ENCODE measurements at places on chromosomes 4 and X.

- no peak for DNase-seq
These were observed 58.1 kb downstream of the ADGRG2 start for GRCh38 chrX:19064175-19064574.

GRCh38 chr4:30755346-30755745, 35.2 kb downstream of the PCDH7 start:
- no peak for DNase-seq

DNA sequence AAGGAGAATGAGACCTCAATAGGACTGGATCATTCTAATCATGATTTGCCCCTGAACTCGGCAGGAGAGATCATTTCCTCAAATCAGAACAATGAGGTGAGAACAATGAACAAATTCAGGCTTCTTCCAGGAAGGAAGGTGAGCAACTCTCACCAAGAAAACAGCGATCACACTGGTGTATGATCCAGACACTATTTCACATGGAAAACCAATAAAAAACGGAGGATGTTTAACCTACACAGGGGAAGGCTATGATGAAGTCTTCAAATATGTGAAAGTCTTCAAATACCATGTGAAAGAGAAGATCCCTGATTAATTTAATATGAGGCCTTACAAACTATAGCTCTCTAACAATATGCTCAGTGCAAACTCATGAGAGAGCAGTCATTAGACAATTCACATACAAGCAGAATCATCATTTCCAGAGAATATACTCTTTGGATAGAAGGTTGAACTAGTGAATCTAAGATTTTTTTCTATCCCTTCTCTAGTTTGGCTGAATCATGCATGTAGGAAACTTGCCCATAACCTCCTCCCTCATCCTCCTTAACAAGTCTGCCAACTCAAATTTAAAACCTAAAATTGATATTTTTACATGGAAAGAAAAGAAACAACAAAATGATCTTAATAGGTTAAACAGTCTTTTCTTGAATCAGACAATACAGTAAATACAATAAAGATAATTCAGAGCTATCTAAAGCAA, 122.5 kb downstream of the ADAMTS3 start:
- no peak for DNase-seq

GRCh38 chr4:140688711-140689598, 67.2 kb downstream of the TBC1D9 start:
- DNase-seq: no peak

- peak; percentile 48 for DNase-seq
These were observed 15.8 kb downstream of the BCAP31 start for GRCh38 chrX:153708415-153708814.

DNA sequence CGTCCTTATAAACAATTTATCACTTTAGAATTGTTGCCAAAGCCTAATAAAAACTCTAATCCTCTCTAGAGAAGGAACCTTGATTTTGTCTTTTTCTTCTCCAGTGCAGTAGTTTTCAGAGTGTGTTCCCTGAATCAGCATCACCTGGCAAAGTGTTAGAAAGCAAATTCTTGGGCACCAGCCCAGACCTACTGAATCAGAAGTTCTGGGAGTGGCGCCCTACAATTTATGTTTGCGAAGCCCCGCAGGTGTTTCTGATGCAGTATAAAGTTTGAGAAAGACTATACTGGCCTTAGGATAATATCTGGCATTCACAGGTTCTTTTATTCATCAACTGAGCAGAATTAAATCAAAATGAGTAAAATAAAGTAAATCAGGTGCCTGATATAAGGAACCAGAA, 645.8 kb upstream of the ATOH1 start:
- DNase-seq: no peak

DNA sequence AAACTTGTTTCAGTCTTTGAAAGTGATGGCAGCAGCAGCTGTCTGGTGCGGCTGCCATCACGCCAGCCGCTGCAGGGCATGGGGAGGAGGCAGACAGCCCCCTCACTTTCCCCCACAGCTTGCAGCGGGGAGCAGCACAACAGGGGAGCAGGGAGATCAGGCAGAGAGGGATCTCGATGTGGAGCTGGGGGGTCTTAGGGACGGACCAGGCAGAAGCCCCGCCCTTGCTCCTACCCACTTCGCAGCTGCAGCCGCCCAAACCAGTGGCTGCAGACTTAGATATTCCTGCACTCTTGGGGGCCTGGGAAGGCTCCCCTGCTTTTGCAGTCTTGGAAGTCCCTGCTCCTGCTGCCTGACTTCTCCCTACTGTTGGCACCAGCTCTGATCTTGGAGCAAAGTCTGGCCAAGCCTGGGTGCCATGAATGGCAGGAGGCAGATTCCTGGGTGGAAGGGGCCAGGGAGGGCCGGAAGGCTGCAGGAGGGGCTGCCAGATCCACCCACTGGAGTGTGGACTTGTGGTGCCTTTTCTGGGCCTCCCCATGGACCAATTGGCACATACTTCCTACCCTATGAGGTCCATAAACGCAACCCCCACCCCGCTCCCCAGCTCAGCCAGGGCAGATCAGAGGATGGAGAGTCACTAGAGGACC, 14.0 kb upstream of the MFAP3L start:
- DNase-seq: no peak

DNA sequence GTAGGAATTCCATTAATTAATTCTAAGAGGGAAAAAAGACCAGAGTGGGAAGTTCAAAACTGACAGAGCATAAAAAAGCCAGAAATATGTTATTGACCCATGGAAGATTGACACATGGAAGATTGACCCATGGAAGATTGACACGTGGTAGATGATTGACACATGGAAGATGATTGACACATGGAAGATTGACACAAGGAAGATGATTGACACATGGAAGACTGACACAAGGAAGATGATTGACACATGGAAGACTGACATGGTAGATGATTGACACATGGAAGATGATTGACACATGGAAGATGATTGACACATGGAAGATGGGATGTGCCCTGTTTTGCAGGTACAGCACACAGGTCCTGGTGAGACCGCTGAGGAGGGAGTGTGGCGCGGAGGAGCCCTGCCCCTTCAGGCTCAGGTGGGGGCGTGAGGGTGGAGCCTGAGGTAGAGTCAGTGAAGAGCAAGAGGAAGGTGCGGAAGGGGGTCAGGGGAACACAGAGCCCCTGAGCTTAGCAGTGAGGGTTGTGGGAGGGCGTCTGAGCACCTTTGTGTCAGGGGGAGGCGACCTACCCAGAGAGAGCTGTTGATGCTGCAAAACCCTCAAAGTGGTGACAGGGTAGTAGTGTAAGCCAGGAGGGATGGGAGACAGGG, 15.8 kb upstream of the PDE6B start:
- DNase-seq: no peak

- no peak for DNase-seq
These were observed 10.8 kb upstream of the TMPRSS11B start for GRCh38 chr4:68256284-68256683.

- DNase-seq: no peak
These were observed 7.3 kb upstream of the CSF2RA start for GRCh38 chrX:1261285-1261684.

DNA sequence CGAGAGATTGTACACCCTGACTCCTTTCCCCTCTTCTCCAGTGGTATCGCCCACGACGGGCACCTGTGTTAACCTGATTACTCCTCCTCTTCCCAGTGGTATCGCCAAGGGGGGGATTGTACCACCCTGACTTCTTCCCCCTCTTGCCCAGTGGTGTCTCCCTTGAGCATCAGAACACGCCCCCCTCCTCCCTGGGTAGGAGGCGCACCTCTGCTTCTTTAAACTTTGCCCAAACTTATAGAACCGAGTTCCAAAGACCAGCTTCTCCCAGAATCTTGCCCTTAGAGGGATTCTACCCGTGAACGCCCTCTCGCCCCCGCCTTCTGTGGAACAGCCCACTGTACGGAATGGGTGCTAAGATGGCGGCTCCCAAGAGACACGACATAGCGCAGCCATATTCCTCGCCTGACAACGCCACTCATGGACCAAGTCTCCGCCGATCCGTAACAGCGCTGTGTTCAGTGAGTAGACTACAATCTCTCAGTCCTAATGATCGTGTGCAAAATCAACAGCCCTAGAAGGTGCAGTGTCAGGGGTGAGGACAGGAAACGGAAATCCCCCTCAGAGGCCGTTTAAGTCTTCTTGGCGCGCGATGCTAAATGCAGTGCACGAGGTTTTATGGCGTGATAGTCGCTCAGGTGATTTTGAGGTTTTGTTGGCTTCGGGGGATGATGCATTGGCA, 4.2 kb upstream of the ZNF157 start:
- peak; percentile 76 for DNase-seq

- peak; percentile 32 for DNase-seq
These were observed 55.1 kb upstream of the PGAM4 start for GRCh38 chrX:78024349-78025059.

DNA sequence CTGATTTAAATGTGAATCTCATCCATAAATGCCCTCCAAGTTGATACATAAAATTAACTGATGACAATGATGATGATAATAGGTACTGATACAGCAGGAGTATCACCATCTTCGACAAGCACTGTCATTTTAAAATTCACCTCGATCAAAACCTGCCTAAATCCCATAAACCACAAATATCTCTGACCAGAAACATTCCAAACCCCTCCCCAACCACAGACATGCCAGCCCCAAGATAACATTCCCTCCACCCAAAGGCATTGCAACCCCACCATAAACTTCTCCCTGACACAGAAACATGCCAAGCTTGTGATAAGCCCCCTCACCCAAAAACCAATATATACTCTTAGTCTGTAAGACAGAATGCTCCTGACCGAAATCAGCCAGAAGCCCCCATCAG, 63.7 kb upstream of the WDFY3 start:
- no peak for DNase-seq

GRCh38 chrX:110310896-110311295, 7.0 kb downstream of the AMMECR1 start:
- DNase-seq: no peak

DNA sequence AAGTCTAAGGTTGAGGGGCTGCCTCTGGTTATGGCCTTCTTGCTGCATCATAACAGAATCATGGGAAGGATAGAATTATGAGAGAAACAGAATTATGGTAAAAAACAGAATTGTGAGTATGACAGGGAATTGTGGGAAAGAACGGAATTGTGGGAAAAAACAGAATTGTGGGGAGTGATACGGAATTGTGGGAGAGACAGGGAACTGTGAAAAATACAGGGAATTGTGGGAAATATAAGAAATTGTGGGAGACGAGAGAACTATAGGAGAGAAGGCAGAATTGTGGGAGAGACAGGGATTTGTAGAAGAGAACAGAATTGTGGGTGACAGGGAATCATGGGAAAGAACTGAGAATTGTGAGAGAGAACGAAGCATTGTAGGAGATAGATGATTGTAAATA, 159.1 kb downstream of the FRMPD4 start:
- no peak for DNase-seq

GRCh38 chr4:100525686-100526085, 7.9 kb upstream of the EMCN start:
- no peak for DNase-seq

- no peak for DNase-seq
These were observed 430.6 kb downstream of the DTHD1 start for GRCh38 chr4:36712013-36712412.

GRCh38 chrX:71989768-71990426, 79.3 kb downstream of the NHSL2 start:
- no peak for DNase-seq

DNA sequence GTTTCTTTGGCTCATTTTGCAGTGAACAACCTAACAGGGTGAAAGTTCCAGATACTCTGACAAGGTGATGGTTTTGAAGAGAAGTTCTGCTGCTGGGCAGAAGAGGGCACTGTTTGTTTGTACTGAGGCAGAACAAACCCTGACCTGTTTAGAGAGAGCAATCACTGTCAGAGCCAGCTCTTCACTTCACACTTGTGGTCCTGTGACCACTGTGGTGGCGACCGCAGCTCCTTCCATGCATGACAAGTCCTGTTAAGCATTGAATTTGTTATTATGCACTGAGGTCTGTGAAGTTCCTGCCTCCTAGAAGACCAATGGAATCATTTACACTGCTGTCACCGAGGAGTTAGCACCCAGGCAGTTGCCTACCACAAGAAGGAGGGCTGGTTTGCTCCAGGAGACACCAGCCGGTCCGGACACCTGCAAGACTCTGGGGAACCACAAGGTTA, 86.6 kb downstream of the ZNF330 start:
- DNase-seq: peak; percentile 47

- DNase-seq: no peak
These were observed 132.1 kb upstream of the CXCL13 start for GRCh38 chr4:77473509-77473908.

- no peak for DNase-seq
These were observed 142.5 kb upstream of the MED14 start for GRCh38 chrX:40877887-40878286.

DNA sequence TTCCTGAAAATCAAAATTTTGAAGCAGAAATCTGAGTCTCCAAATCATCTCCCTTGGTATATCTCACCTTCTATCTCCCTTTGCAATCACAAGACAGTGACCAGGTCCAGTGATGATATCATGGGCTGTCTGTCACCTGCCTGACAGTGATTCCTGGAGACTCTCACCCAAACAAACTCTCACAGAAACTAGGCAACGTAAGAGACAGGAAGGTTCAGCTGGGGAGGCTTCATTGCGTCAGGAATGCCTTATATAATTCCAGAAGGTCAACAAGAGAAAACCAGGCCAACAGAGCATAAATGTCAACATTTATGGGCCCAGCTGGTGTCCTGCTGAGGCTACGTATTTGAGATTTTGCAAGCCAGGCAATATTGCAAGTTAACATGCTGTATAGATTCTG, 412.7 kb downstream of the KCNIP4 start:
- no peak for DNase-seq

DNA sequence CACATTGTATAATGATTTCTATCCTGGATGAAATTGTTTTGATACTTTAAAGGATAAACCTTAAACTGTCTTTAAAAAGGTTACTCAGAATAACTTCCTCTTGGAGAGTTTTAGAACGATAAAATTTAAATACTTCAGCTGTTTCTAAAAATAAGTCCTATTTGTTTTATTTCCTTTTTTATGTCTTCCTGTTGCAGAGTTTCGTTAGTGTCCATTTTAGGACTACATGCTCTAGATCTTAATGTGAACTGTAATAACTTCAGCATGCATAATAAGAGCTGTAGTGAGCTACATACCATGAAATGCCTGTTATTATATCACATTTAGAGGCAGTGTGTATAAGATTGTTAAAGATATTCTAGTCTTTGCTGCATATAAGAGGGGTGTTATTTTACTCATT, 14.6 kb downstream of the ATP10D start:
- no peak for DNase-seq

GRCh38 chr4:150278206-150278605, 200.0 kb downstream of the DCLK2 start:
- DNase-seq: no peak

DNA sequence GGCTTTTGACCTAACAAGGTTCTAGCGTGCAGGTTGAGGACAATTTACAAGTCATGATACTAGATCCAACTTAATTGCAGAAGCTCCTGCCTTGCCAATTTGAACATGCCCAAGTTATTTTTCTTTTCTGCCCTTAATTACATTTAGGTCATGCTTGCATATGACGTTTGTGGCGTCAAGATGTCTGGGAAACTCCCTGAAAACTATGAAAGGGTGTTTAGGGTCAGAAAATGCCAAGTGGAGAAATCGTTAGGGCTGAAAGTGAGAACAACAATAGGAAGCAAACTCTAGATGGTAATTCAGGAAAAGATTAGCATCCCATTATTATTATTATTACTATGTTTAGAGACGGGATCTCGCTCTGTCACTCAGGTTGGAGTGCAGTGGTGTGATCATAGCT, 38.2 kb upstream of the PLAC8 start:
- DNase-seq: no peak

- no peak for DNase-seq
These were observed 586.1 kb downstream of the CENPC start for GRCh38 chr4:66959207-66959606.

GRCh38 chr4:108425988-108426387, 194.4 kb upstream of the RPL34 start:
- DNase-seq: no peak

Measured in activated T-cell treated with anti-CD3 and anti-CD28 coated beads, Interleukin-2, amount 50 U/mL, for 1 hour (primary cell).